Caki2 (cell line): ENCODE measurements at places on chromosomes 5 and 9. TPM values are rescaled to one million over a fixed set of nuclear protein-coding genes. Genes with fewer than 3 reads are reported as not detected.

- DNase-seq, result no peak
Observed at GRCh38 chr5:180332051-180332517, 21.1 kb downstream of the GFPT2 start.

The TRIM7 gene
- 56.2 and 62.2 TPM in 2 replicates for total RNA-seq

- DNase-seq, result no peak
Observed at GRCh38 chr5:109316634-109317033, 93.1 kb downstream of the PJA2 start.

GRCh38 chr5:178434851-178435250, 155.3 kb downstream of the COL23A1 start:
- DNase-seq, result no peak

The TBC1D9B gene
- total RNA-seq, result 76.3 and 87.3 TPM in 2 replicates

- DNase-seq, result no peak
Observed at GRCh38 chr5:53311681-53312080, 168.7 kb upstream of the FST start.

GRCh38 chr5:175822225-175822624, 49.2 kb upstream of the CPLX2 start:
- no peak for DNase-seq

DNA sequence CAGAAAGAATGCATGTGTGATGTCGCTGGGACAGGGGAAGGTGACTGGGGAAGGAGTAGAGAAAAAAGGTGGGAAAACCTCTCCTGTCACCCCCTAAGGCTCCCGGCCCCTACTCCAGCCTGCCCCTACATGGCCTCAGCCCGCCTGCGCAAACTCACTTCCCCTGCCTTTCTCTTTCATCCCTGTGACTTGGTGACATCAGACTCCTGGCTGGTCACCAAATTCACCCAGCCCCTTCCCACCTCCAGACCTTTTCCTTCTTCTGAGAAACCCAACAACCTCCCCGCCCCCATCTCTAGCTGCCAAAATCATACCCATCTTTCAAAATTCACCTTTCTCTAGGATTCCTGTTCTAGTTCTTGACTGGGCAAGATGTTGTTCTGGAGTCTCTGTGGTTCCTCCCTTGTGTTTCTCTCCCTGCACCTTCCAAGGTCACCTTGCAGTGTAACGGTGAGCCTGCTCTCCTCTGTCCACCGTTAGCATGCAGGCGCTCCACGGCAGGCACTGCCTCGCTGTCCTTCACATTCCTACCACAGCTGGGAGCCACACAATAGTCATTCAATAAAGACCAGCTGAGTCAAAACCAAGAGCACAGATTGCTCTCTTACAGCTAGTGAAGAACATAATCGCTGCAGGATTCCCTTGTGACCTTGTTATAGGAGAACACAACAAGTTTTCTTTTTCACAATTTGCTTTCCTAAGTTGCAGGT, 134.5 kb downstream of the FANCC start:
- no peak for DNase-seq

GRCh38 chr9:137228968-137229896, 1.5 kb upstream of the SLC34A3 start:
- no peak for DNase-seq

DNA sequence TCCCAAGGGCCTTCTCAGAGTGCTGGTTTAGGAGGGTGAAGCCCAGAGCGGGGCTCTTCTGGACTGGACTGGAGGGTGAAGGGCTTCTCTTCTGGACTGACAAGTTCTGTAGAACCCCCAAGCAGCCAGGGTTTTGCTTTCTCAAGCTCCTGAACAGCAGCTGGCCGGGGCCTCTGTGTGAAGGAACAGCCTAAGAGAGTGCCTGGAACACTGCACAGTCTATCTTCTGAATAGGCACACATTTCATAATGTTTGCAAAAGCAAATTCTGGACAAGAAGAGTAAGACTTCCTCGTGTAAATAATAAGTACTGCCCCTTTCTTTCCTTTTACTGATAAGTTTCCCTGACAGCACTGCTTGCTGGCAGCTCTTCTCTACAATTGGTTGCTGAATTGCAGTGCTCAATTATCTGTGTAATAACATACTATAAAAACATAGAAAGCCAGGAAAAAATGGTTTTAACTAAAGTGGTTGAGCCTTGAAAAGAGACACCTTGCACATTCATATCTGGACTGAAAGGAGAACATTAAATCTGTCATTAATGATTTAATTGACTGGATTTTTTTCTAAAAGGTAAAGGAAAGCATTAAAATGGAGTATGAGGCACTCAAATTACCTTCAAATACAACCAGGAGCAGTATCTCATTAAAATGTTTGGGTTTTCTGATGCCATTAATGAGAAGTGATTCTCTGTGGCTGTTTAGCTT, 20.5 kb downstream of the MAST4 start:
- DNase-seq, result no peak

The PDE6A gene
- 0.07 and 0.14 TPM in 2 replicates for total RNA-seq

GRCh38 chr9:16870596-16871335, at the start of gene BNC2:
Gene BNC2 (minus strand): TSS chr9:16870670. CDS start chr9:16870648, 22 bp downstream.
- DNase-seq, result peak; percentile 33

DNA sequence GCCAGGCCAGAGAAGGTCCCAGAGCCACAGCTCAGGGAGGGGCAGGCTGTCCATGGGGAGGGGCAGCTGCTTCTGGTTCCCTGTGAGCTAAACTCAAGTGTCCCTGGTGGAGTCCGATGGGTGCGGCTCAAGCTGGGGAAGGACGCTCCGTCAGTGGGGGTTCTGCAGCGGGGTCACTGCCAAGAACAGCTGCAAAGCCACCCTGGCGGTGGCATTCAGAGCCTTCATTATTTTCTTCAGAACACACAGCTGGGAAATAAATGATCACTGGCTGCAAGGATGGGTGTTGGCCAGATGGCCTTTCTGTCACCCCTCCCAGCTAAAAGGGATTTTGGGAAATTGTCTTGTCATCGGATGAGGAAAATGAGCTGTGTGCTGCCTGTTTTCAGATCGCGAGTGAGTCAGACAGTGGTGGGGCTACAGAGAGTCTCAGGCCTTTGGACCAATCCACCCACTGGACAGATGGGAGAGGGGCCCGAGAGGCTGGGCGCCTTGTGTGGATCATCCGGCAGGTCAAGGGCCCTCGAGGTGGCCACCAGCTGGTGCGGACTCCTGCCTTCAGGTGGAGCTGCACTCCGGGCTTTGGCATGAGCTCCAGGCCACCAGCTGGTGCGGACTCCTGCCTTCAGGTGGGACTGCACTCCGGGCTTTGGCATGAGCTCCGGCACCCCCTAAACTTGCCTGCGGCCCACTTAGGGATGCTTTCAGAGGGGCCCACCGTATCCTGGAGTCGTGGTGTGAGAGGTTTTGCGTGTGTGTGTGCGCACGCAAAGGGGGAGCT, 17.9 kb upstream of the GFPT2 start:
- no peak for DNase-seq

The PTPRD gene
- 0.35 and 1.1 TPM in 2 replicates for total RNA-seq

DNA sequence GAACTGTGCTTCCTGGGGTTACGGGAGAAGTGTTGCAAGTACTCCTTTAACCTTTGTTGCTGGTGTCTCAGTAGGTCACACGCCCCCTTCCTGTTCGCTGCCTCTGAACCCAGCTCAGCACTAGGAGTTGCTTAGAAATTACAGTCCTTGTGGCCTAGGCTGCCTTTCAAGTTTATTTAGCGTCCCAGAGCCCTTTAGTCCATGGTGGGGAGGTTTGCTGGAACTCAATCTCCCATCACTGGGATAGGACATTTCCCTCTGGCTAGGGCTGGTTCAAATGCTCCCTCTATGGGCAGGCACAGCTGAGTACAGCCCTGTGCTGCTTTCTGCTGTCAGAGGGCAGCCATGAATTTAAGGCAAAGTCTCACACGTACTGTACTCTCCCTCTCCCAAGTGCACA, 4.7 kb downstream of the IFNA8 start:
- no peak for DNase-seq

DNA sequence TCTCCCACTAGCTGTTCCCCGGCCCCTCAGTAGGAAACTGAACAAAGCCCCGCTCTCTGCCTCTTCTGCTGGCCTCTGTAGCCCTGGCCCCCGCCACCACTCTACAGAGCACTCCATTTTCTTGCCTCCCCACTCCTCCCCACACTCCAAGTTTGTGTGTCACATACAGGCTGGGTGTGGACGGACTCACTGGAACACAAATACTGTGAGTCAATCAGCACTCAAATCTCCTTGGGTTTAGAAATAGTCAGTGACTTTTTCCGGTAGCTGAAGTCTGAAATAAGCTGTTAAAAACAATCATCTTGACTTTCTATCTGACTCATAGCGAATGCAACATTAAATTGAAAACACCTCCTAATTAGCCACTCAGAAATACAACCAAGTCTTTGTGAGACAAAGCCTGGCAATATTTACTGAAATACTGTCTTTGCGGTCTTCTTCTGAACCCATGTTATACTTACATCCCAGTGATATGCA, 122.5 kb downstream of the LHFPL2 start:
- no peak for DNase-seq

The BRD9 gene
- total RNA-seq, result 20.4 and 29.2 TPM in 2 replicates

DNA sequence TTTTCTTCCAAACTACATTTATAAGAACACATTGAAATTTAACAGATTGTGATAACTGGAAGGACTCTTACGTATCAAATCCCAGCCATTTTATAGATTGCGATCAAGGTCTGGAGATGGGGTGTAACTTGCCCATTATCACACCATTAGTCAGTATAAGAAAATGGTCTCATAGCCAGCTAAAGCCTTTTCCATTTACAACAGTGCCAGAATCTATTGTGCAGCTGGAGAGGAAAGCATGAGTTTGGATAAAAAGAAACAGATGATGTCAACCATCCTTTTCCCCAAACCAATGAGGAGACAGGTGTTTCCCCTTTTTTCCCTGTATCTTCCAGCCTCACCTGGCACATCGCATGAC, 658.8 kb downstream of the ACTL7B start:
- DNase-seq, result no peak

GRCh38 chr5:148807851-148808250, 18.6 kb upstream of the ADRB2 start:
- DNase-seq, result no peak

The DAP gene
- 10.5 and 14.9 TPM in 2 replicates for total RNA-seq

- no peak for DNase-seq
Observed at GRCh38 chr9:122527193-122527592, at the start of gene OR1N1. Gene OR1N1 (minus strand): TSS chr9:122527293. CDS start chr9:122527293, 0 bp downstream.

DNA sequence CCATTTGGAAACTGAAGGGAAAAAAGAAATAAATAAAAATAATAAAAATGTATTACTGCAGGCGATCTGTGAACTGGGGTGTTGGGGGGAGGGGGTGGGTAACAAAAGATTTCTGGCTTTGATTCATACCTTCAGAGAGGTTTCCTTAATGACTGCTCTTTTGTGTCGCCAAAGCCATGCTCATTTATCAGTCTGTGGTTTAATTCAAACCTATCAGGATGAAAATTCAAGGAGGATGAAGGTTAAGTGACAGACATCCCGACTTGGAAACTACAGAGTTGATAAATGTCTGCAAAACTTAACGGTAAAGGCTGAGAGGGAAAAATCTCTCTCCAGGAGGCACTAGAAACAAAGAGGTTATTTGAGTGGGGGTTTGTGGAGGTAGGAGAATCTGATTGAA, 278.2 kb downstream of the PSAT1 start:
- no peak for DNase-seq

The FST gene
- total RNA-seq, result not detected in 2 replicates

DNA sequence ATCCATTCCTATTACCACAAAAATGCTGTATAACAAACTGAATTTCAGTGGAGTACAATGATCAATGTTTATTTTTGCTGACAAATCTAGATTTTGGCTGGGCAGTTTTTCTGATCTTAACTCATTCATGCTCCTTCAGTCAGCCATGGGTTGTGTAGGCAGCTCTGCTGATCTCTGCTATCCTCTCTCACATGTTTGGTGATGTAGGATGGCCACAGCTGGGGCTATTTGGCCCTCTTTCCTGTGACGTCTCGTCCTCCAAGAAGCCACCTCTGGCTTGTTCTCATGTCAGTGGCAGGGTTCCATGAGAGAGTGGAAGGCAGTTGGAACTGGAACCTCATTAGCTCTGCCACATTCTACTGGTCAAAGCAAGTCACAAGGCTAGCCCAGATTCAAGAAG, 8.9 kb downstream of the NLN start:
- no peak for DNase-seq

DNA sequence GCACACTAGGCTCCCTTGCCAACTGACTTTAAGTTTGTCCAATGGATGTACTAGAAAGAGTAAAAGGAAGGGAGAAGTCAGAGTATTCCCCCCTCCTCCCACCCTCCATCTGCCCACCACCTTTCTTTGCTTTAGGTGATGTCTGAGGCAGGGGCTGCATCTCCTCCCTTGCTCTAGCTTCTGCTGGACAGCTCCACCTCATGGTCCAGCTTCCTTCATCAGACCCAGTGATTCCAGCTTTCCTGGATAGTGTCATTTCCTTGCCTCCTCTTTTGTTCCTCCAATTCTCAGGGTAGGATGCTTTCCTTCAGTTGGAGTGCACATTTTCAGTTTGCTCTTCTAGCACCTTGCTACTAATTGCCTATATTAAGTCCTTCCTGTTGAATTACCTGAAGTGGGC, 67.4 kb downstream of the RAD23B start:
- no peak for DNase-seq

DNA sequence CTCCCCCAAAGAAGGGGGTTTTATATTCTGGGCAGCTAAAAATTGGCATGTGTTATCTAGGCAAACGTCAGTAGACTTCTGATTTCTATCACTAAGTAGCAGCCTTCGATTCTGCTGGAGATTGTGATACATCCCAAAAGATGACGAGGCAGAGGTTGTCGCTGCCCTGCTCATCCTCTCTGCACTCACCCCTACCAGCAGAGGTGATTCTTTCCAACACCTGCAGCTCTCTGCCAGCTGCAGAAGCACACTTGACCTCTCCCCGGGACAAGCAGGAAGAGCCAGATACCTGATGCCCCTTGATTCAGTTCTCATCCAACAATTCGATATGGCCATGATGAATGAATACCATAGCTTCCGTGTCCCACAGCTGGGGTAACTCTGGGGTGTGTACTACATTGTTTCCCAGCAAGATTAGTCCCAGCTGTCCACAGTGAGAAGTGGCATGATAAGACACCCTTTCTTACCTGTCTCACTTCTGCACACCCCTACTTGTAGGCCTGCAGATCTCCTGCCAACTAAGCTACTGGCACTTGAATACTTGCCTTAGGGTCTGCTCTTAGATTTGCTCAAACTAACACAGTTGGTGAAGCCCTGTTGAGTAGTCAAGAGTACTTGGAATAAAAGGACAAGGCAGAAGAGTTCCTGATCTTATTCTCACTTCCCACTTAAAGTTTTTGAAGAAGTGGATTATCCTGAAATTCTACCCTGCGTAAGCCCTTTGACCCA, 37.6 kb upstream of the SMAD5 start:
- no peak for DNase-seq

The LHX3 gene
- not detected in 2 replicates for total RNA-seq
